Fibroblast of skin of left quadriceps (primary cell): ENCODE measurements at places on chromosomes 2 and 18.

- no peak for DNase-seq
Measured at GRCh38 chr2:98586551-98587140, 21.7 kb downstream of the COA5 start.

DNA sequence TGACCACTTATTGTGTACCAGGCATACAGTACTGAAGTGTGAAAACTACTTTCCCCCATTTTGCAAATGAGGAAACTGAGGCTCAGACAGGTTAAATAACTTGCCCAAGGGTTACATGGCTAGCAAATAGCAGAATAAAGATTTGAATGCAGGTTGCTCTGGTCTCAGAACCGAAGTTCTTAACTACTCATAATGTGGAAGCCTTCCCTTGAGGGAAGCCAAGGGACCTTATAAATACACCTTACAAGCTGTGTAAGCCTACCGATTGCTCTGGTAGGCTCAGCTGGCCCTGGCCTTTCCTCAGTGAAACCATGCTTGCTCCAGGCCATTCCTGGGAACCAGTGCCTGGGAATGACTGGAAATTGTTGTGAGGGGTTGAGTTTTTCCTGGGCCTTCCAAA lies 114.6 kb upstream of the CDCA7 start:
- DNase-seq: no peak

GRCh38 chr18:71485611-71486010 lies 1058.5 kb downstream of the CBLN2 start:
- DNase-seq: peak; percentile 28

DNA sequence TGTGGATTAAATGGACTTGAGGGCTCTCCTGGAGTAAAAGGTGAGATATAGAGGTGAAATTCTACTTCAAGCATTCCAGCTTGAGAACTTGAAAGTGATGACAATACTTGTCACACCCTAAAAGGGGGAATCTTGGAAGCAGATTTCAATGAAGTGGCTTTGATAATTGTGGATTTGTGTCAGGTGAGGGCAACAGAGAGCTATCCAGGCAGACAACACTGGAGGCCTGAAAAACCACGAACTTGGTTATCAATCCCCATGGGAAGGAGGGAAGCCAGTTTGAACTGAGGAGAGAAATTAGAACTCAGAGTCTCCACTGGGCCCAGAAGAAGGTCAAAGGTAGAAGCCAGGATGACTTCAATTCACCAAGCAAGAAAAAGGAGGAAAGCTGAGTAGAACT lies 263.9 kb downstream of the FIGN start:
- DNase-seq: peak; percentile 7

GRCh38 chr2:136029149-136029548 lies 43.7 kb upstream of the DARS1 start:
- DNase-seq: no peak

GRCh38 chr2:12821656-12822055 lies 104.9 kb downstream of the TRIB2 start:
- no peak for DNase-seq
